ENCODE measurements at places on chromosomes 2 and 18.

GRCh38 chr2:26455037-26455669 is 22.8 kb downstream of the OTOF start:
- DNase-seq = no peak

- no peak for DNase-seq
These were observed 138.9 kb upstream of the NRP2 start for GRCh38 chr2:205543262-205543843.

- no peak for DNase-seq
These were observed 68.7 kb upstream of the TTC27 start for GRCh38 chr2:32559136-32559535.

DNA sequence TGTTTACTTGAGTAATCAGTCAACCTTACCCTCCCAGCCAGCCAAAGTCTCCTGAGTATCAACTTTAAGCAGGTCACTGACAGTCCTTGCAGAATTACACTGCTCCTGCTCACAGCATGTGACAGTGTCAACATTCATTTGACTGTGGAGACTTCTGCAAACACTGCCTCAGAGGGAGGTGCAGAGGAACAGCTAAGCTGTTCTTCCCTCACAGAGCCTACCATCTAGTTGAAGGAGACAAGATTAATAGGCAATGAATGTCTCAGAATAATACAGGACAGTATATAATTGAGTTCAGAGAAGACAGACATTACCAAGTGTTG is 11.9 kb downstream of the SLC14A2 start:
- DNase-seq = no peak

DNA sequence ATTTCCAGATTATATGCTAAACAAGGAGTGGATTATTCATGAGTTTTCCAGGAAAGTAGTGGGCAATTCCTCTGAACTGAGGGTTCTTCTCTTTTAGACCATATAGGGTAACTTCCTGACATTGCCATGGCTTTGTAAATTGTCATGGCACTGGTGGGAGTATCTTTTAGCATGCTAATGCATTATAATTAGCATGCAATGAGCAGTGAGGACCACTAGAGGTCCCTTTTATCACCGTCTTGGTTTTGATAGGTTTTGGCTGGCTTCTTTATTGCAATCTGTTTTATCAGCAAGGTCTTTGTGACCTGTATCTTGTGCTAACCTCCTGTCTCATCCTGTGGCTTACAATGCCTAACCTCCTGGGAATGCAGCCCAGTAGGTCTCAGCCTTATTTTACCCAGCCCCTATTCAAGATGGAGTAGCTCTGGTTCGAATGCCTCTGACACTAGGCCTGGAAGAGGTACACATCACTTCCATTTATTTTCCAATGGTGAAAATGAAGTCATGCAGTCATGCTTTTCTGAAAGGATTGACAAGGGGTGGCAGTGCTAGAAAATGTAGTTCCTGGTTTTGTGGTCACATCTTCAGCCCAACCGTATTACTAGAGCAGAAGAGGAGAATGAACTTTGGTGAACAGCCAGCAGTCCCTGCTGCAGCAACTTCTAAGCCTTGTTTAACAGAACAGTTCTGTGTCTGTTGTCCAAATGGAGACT is 26.6 kb upstream of the ITGA4 start:
- DNase-seq = peak; percentile 23

GRCh38 chr2:228519561-228519960 is 338.1 kb upstream of the SPHKAP start:
- no peak for DNase-seq

GRCh38 chr2:86290596-86291327 is 46.7 kb downstream of the REEP1 start:
- peak; percentile 13 for DNase-seq

- DNase-seq = no peak
These were observed 316.2 kb downstream of the GALNT13 start for GRCh38 chr2:154187948-154188347.

GRCh38 chr2:135005753-135006152 is 41.5 kb downstream of the MAP3K19 start:
- no peak for DNase-seq

DNA sequence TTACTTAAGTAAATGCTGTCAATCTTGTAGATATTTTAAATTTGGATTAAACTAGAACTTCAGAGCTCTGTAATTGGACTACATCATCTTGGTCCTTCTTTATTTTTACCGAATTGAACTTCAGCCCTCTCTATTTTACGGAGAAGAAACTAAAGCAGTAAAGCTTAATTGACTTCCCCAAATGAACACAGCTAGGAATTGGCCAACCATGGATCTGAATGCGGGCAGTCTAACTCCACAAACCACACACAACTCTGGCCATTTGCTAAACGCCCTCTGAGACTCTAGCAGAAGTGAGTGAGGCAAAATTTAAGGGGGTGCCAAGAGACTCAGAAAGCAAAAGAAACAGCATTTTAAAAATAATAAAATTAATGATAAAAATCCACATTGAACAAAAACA is 86.3 kb upstream of the KCTD1 start:
- DNase-seq = no peak

- DNase-seq = no peak
These were observed 38.3 kb upstream of the EPB41L3 start for GRCh38 chr18:5582076-5582475.

- DNase-seq = no peak
These were observed 21.1 kb downstream of the INPP5D start for GRCh38 chr2:233081232-233081730.
